Renal cortical epithelial cell (primary cell): ENCODE measurements at places on chromosomes 13 and 19.

DNA sequence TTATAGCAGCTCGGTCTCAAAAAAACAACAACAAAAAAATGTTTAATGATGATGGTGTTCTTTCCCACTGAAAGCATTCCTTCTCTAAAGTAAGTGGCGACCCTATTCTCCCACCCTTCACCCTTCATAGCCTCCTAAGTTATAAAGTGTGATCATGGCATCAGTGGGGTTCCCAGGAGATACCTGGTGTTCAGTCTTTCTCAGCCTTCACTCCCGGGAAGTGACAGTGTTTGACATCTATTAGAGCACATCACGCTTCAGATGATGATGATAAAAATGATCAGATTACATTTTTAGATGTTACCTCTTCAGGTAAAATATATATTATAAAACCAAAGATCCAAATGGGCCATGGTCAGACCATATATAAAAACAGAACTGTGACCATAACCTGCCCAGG lies 51.0 kb downstream of the TGDS start:
- no peak for DNase-seq

- DNase-seq = no peak
These were observed 401.3 kb downstream of the PCDH17 start for GRCh38 chr13:58032676-58033460.

- DNase-seq = no peak
These were observed 27.8 kb downstream of the EXOC3L2 start for GRCh38 chr19:45217193-45217956.

GRCh38 chr13:37407156-37407555 lies 191.4 kb downstream of the POSTN start:
- DNase-seq = no peak

DNA sequence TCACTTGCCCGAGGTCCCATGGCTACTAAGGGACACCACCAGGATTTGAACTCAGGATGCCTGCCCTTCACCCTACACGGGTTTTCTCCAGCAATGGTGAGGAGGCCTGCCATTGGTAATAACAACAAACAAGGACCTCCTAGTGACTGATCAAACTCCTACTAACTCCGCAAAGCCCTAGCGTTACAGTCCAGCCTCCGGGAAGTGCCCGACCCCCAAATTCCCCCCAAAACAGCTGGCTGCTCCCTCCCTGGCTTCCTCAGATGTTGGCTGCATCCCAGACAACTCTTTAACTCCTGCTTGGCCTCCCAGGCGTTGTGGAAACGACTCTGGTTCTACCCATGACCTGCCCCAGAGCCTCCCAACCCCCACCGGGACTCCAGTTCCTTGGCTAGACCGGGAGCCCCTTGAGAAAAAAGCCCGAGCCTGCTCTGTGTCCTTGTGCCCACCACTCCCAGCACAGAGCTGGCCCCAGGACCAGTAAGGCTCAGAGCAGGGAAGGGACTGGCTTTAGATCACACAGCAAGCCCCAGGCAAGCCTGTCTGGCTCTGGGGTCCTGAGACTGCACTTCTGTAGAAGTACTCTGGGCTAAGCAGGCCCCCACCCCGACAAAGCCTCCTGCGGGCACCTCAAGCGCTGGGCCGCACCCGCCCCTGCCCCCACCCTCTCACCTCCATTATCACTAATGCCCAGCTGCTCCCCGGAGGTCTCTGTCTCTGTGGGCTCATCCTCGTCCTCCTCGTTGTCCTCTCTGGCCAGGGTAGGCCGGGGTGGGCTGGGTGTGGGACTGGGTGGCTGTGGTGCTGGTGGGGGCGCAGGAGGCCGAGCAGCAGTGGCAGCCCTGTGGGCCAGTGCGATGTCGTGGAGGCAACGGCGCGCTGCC lies 4.7 kb downstream of the AKT1S1 start:
- DNase-seq = no peak
